ENCODE measurements at places on chromosomes 4 and X.
A peak's percentile ranks its signal among the peaks of the same experiment; 100 is the strongest.

DNA sequence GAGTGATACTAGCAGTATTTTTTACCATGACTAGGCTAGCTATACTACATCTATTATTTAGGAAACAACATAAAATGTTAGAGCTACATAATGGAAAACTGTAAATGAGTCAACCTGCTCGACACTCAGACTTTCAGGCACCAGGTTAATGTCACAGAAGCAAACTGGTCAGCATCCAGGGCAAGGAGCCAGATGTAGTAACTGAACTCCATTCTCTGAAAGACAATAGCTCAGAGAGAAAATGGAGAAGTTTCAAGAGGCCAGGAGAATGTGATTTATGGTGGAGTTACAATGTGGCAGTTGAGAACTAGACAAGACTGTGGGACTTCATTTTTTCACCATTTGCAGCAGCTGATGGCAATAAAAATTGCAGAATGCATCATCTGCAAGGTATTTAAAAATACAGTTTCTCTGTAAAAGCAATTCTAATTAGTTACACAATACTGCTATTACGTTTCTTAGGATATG, 342.7 kb upstream of the PABPC4L start:
- DNase-seq: no peak

DNA sequence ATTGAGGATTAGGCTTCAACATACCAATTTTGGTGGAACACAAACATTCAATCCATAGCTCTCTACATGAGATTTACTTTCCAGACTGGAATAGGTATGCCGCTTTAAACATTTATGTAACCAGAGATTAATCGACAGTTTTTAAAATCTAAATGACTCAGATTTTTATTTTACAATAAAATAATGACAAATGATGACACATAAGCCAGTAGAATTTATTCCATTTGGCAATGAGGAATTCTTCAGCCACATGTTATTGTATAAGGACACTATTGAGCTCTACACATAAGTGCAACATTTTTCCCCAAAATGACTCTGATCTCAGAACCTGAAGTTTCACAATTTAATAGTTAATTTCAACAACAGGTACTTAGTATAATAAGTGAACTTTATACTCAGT, 227.0 kb upstream of the PRPS2 start:
- no peak for DNase-seq

DNA sequence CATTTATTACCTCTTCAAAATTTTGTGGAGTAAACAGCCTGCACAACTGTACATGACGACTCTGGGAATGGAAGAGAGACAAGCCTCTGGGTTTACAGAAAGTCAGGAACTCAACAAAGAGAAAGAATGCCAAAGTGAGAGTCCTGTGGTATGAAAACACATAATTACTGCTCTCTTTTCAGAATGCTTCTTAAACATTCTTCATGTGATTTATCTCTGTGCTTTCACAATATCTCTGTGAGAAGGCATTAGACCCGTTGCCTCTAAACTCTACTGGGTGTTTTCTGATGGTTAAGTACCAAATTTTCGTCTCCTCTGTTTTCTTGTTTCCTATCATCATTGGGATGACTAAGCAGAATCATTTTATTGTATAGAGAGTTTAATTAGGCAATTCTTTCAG, 966.6 kb upstream of the SLIT2 start:
- DNase-seq: no peak

- DNase-seq: no peak
Measured at GRCh38 chr4:84878090-84878489, 88.4 kb downstream of the WDFY3 start.

DNA sequence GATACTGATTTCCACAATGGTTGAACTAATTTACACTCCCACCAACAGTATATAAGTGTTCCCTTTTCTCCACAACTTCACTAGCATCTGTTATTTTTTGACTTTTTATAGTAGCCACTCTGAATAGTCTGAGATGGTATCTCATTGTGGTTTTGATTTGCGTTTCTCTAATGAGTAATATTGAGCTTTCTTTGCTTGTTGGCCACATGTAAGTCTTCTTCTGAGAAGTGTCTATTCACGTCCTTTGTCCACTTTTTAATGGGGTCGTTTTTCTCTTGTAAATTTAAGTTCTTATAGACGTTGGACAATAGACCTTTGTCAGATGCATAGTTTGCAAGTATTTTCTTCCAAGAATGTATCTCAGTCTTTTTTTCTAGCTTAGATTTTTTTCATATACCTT, 10.0 kb downstream of the FBXW7 start:
- no peak for DNase-seq

DNA sequence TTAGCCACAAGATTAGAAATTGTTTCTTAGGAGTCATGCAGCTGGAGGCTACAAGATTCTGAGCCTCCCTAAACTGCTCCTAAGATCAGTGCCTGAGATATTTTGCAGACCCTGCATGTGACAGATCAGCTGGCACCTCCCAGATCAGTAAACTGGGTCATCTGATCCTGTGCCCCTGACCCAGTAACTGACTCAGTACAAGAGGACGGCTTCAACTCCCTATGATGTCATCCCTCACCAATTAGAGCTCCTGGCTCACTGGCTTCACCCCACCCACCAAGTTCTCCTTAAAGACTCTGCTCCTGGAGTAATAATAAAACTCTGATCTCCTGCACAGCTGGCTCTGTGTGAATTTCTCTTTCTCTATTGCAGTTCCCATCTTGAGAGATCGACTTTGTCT, 45.4 kb upstream of the PNPLA4 start:
- DNase-seq: no peak

- no peak for DNase-seq
Measured at GRCh38 chr4:186449954-186450353, 105.4 kb downstream of the MTNR1A start.

GRCh38 chr4:119290598-119290997, 31.3 kb downstream of the FABP2 start:
- no peak for DNase-seq

GRCh38 chr4:118173956-118174725, 139.9 kb downstream of the NDST3 start:
- DNase-seq: no peak

GRCh38 chr4:59729321-59729720, 1470.8 kb upstream of the ADGRL3 start:
- no peak for DNase-seq

DNA sequence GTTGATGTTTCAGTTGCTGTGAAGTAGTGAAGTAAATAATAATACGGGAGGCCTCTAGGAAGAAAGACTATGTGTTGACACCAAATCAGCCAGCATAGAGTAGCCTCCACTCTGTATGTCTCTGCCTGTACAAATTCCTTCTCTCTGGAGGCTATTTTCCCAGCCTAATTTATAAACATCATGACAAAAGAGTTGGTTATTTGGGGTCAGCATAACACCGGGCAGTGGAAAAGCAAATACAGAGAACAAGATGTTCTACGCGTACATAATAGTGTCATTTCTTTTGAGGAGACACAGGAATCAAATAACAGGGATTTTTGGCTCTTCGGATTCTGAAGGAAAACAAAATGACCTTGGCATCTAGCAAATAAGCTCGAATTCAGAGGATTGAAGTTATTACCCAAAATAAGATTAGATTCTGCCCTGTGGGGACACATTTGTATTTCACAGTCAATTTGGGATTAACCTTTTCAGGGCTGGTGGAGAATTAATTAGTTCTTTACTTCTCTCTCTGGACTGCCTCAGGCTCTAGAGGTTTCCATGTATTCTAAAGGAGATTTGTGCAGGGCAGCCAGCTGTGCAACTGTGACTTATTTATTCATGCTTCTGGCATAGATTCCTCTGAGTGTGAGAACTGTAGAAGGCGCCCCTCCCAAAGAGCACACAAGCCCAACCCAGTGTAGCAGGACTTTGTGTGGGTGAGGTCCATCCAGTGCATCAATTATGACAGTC, 14.1 kb upstream of the SYTL4 start:
- no peak for DNase-seq

- no peak for DNase-seq
Measured at GRCh38 chr4:89752932-89753598, 83.9 kb downstream of the SNCA start.

DNA sequence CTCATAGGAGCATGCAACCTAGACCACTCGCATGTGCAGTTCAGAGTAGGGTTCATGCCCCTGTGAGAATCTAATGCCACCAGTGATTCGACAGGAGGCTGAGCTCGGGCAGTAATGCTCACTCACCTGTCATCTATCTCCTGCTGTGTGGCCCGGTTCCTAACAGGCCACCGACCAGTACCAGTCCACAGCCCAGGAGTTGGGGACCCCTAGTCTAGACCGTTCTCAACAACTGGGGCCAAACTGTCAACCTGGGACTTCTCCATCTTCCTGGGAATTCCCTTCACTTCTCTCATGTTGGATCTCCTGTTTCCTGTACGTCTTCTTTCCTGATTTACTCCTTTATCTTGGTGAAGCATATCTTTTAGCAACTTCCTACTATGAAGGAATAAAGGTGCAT, 79.4 kb upstream of the HELT start:
- DNase-seq: no peak

DNA sequence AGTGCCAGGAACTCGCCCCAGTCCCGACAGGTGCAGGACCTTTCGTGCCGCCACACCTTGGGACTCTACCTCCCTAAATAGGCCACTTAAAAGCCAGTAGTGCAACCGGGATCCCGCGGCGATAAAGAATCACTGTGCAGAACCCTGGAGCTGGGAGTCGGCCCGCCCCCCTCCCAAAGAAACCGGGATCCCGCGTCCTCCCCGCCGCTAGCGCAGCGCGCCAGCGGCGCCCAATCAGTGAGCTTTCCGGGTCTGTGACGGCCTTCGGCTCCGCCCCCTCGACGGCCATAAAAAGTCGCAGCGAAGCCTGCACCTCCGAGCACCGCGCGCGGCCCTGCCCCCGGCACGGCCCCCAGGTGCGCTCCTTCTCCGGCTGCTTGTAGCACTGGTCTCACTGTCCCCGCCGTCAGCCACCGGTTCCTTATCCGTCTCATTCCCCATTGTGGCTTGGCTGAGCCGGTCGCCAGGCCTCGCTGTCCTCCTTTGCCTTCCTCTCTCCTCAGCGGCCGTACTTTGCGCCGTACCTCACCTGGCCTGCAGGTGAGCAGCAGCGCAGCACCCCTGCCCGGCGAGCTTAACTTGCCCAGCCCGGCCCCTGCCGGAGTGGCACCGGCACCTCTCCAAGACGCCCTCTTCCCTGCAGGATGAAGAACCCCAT, at the start of gene LRAT:
Gene LRAT, plus strand, starts transcription at position 318 of the 658 bp plus-strand sequence. Its CDS starts 327 bp downstream, at position 645.
- DNase-seq: no peak

GRCh38 chr4:76752861-76753501, 145.0 kb downstream of the SOWAHB start:
- no peak for DNase-seq

GRCh38 chr4:112813790-112814189, 176.8 kb downstream of the LARP7 start:
- DNase-seq: no peak

GRCh38 chr4:81314196-81314896, 99.3 kb upstream of the PRKG2 start:
- no peak for DNase-seq

DNA sequence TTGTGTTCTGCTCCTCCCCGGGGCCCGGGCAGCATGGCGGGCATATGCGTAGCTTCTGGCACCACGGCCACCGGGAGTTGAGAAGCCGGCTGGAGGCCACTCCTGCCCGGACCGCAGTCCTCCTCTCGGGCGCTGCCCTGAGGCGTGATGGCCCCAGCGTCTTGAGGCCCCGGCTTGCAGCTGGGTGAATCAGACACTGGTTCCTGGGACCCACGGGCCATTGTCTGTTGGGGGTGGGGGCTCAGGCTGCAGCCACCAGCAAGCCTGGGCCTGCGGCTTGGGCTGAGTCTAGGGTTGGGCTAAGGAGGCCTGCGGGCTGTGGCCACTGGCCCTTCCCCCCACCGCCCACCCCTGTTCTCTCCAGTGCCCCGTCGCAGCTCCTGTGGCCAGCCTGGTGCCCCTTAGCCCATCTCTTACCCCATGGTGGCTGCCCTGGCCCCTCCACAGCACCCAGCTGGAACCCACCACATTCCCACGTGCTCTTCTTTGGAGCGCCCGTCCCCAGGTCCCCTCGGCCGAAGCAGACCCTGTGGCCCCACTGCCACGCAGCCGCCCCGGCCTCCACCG, 6.7 kb upstream of the UVSSA start:
- no peak for DNase-seq

DNA sequence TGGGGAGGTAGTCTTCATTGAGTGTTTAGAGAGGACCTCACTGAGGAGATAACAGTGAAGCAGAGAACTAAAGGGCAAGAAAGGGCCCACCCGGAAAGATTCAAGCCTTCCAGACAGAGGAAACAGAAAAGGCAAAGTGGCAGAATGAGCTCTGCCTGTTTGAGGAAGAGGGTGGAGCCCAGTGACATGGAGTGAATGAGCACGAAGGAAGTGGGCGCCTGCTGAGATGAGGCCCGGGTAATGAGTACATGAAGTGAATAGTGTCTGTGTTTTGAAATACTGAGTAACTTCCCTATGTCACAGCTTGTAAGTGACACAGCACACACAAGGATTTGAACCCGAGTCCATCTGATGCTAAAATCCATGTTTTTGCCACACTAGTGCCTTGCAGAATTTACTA, 32.5 kb upstream of the TLR2 start:
- peak; percentile 14 for DNase-seq

GRCh38 chr4:103306870-103307375, 108.8 kb upstream of the CENPE start:
- DNase-seq: no peak

- no peak for DNase-seq
Measured at GRCh38 chrX:154990496-154990895, 32.0 kb downstream of the F8 start.

DNA sequence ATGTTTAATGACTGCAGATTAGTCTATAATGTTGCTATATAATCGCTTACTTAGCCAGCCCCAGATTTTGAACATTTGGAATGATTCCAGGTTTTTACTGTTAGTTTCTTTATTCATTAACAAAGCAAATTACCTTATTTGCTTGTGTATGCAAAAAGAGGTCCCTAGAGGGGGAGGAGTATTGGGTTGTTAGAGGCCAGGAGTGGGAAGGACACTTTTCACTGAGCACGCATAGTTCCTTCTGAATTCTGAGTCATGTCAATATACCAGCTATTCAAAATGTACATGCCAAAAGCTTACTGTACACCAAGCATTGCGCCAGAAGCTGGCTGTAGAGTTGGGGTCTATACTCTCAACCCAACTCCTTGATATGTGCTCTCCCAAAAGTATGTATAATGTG, 5.1 kb upstream of the DGAT2L6 start:
- no peak for DNase-seq

GRCh38 chr4:27720010-27720766, 859.5 kb downstream of the STIM2 start:
- no peak for DNase-seq

DNA sequence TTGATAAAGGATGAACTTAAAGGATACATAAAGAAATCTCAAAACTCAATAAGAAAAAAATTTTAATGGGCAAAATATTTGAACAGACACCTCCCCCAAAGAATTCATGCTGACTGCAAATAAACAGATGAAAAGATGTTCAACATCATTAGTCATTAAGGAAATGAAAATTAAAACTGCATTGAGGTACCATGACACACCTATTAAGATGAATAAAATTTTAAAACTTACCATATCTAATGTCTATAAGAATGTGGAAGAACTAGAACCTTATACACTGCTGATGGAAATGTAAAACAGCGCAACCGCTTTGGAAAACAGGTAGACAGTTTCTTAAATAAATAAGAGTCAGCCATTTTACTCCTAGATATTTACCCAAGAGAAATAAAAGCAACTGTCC, 266.8 kb upstream of the TET2 start:
- no peak for DNase-seq

GRCh38 chrX:11899091-11899490, 141.1 kb downstream of the MSL3 start:
- DNase-seq: no peak
